Stimulated activated CD4-positive, alpha-beta T cell treated with anti-CD3 and anti-CD28 coated beads, Interleukin-15, amount 100 ng/mL, for 1 hour (primary cell): ENCODE measurements at places on chromosomes 12 and 14.

DNA sequence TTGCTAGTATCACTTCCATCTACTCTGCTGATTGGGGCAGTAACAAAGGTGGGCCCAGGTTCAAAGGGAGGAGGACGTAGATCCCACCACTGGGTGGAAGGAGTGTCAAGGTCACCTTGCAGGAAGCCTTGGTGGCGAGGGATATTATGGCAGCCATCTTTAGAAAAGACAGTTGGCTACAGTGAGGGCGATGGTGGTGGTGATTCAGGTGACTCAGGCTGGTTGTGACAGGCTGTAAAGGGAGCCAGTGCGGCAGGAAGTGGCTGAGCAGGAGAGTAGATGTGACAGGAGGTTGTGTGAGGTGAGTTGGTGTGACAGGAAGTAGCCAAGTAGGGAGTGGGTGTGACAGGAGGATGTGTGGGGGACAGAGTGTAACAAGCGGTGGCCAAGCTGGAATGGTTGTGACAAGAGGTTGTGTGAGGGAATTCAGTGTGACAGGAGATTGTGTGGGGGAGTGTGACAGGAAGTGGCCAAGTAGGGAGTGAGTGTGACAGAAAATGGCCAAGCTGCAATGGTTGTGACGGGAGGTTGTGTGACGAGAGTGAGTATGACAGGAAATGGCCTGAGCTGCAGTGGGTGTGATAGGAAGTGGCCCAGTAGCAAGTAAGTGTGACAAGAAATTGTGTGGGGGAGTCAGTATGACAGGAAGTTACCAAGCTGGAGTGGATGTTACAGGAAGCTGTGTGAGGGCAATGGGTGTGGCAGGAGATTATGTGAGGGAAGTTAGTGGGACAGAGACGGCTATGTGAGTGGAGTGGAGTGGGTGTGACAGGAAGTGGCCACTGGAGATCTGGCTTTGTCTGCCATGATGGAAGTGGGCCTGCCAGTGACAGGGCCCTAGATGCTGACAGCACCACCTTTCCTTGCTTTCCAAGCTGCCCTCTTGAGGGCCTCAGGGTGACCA, 136.5 kb upstream of the MYL2 start:
- DNase-seq, result peak; percentile 21

DNA sequence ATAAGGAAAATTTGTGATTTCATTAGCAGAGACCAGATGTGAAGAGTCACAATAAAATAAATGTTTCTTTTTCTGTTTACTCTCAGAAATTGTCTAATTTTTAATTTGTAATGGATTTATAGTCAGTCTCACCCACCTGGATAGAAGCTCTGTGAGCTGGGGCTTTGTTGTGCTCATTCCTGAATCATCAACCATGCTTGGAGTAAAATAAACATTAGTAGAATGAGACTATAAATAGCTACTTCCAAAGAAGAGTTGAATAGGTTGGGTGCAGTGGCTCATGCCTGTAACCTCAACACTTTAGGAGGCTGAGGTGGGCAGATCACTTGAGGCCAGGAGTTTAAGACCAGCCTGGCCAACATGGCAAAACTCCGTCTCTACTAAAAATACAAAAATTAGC, 185.3 kb upstream of the FBXO33 start:
- no peak for DNase-seq

GRCh38 chr12:27226407-27226929, 17.6 kb upstream of the STK38L start:
- no peak for DNase-seq

GRCh38 chr12:56836800-56837663, 73.9 kb downstream of the HSD17B6 start:
- DNase-seq, result no peak

DNA sequence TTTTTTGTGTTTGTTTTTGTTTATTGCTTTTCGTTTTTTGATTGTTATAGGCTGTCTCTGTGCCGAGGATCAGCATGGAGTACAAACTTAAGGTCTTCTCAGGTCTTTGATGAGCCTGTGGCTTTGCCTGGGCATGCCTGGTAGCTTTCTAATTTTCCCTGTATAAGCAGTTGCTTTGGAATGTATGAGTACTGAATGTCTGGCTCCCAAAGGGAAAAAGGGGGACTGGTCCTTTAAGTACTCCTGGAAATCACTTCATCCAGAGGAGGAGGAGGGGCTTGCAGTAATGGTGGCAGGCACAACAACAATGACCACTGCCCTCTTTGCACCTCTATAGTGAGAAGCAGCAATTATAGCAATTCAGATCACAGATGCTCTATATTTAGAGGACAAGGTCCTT, 67.6 kb upstream of the TTC7B start:
- no peak for DNase-seq

DNA sequence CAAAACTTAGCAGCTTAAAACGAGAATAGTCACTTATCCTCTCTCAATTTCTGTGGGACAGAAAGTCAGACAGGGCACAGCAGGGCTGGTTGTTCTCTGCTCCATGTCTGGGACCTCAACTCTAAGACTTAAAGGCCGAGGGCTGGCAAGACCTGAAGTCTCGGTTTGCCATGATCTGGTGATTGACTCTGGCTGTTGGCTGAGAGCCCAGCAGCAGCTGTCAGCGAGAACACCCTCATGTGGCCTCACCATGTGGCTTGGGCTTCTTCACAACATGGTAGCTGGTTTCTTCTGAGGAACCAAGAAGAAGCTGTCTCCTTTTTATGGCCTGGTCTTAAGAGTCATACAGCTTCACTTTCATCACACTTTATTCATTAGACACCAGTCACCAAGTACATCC, 1.7 kb upstream of the VASH1 start:
- DNase-seq, result no peak

GRCh38 chr14:23351681-23352505, 794 bp downstream of the SLC22A17 start:
- DNase-seq, result no peak

GRCh38 chr12:131608740-131609690, 101.9 kb upstream of the SFSWAP start:
- DNase-seq, result peak; percentile 46

- no peak for DNase-seq
Observed at GRCh38 chr12:87338681-87339080, 690.5 kb downstream of the C12orf50 start.

- DNase-seq, result no peak
Observed at GRCh38 chr12:72723732-72724131, 451.6 kb downstream of the TRHDE start.

DNA sequence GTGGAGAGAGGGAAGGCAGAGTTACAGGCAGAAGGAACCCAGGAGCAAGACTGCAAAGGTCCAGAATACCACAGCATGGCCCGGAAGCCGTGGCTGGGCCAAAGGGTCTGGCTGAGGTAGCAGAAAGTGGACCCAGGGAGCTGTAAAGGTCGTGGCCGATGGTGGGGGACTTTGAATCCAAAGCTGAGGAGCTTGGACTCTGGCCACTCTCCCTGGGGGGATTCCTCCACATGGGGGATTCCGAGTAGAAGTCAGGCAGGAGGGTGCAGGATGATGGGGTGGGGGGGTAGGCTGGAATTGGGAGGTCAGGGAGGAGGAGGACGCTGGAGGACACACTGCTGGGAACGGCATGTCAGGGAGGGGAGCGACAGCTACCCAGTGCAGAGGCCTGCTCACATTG, 125.2 kb downstream of the GCH1 start:
- no peak for DNase-seq

DNA sequence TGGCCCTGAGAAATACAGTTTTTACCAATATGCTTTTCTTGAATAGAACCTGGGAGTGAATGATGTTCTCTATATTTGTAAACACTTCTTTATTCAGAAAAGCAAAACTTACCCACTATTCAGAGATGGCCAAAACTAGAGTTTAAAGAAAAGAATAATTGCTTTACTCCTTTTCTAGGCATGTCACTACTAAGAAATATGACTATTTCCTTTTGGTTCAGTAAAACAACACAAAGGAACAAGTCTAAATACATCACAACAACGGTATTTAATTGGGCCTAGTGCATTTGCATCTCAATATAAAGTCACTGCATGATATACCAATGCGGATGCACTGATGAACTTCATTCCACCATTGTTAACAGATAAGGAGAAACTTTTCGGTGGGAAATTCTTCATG, 207.5 kb downstream of the FOXN3 start:
- no peak for DNase-seq

GRCh38 chr12:24815114-24815423, 133.8 kb downstream of the BCAT1 start:
- DNase-seq, result no peak

DNA sequence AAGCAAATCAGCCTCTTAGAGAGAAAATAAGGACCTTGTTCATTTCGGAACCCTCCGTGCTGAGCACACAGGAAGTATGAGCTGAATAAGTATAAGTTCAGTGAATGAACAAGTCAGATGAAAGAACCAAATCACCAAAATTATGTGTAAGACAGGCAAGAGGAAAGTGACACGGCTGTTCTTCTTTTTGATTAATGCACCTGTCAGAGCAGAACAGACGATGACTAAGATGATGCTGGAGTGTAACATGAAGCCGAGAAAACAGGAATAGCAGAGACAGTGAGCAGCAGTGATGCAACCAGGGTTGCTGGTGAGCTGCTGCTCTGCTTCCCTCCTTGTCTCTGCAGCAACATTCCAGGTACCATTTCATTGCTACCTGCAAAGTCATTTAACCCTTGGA, 861.1 kb downstream of the GALC start:
- no peak for DNase-seq

- DNase-seq, result no peak
Observed at GRCh38 chr14:85079842-85080730, 449.9 kb upstream of the FLRT2 start.

DNA sequence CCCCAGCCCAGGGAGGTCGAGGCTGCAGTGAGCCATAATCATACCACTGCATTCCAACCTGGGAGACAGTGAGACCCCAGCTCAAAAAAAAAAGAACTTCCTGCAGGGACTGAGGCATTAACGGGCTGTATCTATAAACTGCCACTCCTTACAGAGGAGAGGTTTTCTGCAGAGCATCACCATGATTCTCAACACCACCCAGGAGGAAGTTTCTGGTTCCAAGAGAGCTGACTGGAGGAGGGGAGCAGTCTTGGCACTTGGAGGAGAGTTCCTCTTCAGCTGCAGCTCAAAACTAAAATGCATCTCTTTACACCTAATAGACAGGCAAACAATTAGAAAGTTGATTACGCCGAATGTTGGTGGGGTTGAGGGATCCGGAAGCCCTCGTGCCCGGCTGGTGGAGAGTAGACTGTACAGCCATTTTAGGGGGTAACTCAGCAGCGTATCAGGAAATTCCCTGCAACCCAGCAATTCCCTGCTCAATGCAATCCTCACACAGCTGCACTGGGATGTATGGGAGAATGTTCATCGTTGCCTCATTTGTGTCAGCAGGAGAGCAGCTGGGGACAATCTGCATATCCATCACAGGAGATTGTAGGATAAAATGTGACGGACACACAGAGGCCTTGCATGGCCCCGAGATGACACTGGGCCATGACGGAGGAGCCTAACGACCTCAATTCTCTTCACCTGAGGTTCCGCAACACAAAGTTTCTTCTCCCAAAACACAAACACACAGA, 36.6 kb downstream of the ACTN1 start:
- DNase-seq, result no peak

GRCh38 chr12:92411687-92412086, 266.0 kb upstream of the BTG1 start:
- no peak for DNase-seq

DNA sequence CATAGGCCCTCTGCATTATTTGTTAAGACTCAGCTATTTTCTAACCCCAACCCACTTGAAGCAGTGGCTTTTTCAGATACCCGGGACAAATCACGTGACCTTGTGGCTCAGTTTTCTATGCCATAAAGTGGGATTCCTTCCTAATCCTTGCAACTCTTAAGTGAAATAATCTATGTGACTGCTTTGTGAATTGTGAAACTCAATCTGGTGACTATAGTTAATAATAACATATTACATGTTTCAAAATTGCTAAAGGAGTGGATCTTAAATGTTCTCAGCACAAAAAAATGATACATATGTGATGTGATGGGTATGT, 17.3 kb downstream of the EML1 start:
- DNase-seq, result no peak

- no peak for DNase-seq
Observed at GRCh38 chr14:55749201-55749812, 169.3 kb downstream of the KTN1 start.

DNA sequence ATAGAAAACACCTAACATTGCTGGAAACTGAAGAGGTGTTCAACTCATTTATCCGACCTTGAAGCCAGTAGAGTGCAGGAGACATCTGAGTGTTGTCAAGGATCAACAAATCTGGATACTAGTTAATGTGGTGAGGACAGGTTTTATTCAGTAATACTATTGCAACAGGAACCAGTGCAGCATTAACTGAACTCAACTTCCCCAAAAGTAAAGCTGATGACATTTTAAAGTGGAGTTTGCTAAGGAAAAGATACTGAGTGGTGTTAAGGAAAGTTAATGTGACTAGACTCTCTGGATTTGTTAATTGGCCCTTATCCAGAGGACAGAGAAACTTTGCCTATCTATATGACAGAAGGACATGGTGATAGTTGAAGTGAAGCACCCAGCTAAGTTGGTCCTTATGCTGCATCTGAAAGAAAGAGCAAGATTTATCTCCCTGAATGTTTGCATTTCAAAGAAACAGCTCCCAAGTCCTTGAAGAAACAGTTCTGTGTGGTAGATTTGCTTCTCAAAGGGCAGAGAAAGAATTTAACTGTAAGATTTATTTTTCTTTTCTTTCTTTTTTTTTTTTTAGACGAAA, 1.2 kb upstream of the CLEC7A start:
- no peak for DNase-seq

DNA sequence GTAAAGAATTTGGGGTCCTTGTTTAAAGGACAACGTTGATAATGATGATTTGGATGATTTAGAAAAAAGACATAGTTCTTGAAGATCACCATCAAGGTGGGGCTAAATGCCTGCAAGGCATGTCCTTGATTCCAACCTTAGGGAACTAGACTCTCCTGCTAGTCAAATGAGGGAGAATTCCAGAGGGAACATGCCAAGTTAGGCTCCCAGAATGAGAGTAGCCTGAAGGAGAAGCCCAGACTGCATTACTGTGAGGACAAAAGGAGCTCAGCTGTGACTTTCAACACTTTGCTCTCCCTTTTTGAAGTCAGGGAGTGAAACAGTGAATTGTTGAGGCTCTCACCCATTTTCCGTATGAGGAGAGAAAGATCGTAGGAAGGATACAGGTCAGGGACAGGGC, 95.2 kb upstream of the TBX3 start:
- DNase-seq, result no peak

DNA sequence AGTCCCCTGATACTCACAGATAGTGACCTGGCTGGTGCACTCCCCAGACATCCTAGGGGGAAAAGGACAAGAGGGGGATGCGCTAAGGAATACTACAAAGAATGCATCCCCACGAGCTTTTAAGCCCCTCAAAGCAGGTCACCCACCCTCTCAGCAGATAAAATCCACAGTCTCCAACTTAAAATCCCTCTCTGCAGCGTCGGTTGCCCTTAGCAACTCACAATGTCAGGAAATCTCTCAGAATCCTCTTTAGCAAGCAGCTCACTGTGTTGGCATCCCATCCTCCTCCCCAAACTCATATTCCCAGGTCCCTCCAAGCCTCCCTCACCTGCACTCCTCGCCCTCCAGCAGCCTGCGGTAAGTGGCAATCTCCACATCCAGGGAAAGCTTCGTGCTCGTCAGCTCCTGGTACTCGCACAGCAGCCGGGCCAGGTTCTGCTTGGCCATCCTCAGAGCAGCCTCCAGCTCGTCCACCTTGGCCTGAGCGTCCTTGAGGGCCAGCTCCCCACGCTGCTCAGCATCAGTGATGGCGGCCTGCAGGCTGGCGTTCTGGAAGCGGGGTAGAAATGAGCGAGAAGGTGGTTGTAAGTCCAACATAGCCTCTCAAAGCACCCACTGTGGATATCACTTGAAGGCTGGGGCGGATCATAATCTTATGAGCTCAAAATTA, 5.5 kb upstream of the KRT79 start:
- DNase-seq, result no peak
